D721Med (cell line): ENCODE measurements at places on chromosomes 4 and X.

DNA sequence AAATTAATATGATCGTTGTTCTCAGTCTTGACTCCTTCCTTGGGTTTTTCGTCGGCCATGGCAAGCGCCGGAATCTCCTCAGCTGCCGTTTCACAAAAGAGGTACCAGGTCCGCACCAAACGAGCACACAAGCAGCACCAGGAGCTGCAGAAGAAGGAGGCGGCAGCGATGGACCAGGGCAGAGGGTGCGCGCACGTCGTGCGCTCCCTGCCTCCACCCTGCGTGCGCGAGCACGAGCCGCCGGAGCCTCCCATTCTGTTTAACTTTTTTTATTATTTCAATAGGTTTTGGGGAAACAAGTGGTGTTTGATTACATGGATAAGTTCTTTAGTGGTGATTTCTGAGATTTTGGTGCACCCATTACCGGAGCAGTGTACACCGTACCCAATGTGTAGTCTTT is 158.2 kb downstream of the PLS3 start:
- DNase-seq, result no peak

DNA sequence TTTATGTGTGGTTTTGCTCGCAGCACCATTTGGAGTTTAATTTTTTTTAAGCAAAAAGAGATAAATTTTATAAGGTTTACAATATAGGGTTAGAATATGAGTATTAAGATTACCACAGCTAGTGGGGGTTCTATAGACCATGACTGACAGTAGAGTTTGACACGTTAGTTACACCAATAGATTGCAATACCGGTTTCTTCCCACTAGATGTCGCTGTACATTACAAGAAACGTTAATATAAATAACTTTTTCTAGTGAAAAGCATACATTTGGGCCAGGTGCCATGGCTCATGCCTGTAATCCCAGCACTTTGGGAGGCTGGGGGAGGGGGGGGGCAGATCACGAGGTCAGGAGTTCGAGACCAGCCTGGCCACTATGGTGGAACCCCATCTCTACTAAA is 433.6 kb downstream of the MAGEB5 start:
- DNase-seq, result no peak

- no peak for DNase-seq
Observed at GRCh38 chr4:148845609-148846008, 403.4 kb upstream of the NR3C2 start.

- no peak for DNase-seq
Observed at GRCh38 chr4:41832961-41833360, 84.4 kb upstream of the PHOX2B start.
